ENCODE measurements at places on chromosomes 3 and 15. TPM values are rescaled to one million over a fixed set of nuclear protein-coding genes. Genes with fewer than 3 reads are reported as not detected.

GRCh38 chr3:185852635-185853034 is 27.8 kb upstream of the IGF2BP2 start:
- no peak for DNase-seq

DNA sequence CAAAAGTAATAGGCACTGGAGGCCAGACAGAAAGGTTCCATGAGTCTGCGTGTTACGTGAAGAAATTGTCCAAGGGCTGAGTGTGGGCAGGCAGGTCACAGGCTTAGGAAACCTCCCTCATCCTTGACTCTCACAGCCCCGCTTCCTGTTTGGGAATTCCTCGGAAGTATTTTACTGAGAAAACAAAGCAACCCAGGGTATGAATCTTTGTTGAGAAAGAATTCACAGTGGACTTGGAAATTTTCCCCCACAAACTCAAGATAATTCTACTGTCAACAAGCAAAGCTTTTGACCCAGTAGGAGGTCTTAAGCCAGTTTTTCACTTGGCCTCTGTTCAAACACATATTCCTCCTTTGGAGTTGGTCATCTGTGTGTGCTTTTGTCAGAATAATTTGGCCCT is 377.1 kb upstream of the TPM1 start:
- no peak for DNase-seq

The MESP2 gene
- 1.3 TPM for total RNA-seq

DNA sequence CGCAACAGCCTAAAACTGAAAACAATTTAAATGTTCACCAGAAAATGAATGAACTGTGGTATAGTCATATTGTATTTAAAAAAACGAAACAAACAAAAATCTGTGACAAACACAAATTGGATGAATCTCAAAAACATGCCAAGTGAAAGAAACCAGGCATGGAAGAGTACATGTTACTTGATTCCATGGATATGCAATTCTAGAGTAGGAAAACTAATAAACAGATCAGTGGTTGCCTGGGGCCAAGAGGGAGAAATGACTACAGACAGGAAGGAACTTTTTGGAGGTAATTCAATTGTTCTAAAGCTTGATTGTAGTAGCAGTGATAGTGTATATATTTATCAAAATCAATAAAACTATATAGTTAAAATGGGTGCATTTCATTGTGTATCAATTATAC is 16.8 kb downstream of the UBE3A start:
- no peak for DNase-seq

The ISY1 gene
- 63.1 TPM for total RNA-seq

The FAM107A gene
- total RNA-seq, result not detected

The TMC3 gene
- total RNA-seq, result not detected

- peak; percentile 93 for DNase-seq
Measured at GRCh38 chr3:194869482-194870169, 183.9 kb downstream of the FAM43A start.

DNA sequence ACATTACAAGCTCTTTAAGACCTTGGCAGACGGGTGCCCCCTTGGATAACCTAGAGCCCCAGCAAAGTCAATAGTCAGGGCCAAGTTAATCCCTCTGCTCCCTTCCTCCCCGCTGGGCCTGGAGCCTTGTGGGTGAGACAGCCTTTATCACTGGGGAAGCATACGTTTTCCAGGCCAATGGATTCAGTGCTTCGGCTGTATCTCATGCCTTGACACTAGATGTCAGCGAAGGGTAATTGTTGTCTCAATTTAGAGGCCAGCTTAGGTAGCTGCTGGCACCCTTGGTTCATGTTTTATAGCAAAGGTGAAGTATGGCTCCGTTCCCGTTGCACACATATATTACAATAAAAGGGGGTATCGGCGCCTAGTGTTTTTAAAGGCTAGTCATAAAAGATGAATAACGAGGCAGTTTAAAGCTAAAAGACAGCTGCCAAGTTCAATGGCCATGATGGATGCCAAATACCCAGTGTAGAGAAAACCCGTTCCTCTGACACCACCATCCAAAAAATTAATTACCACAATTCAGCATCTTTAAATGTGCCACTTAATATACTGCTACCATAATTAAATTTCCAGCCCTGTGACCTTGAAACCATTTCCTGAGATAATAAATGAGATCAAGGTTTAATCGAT is 52.3 kb upstream of the BNIP2 start:
- no peak for DNase-seq

The TLR9 gene
- total RNA-seq, result 0.30 TPM

The SPSB4 gene
- not detected for total RNA-seq

The RGMA gene
- 3.3 TPM for total RNA-seq

- DNase-seq, result no peak
Measured at GRCh38 chr15:40830884-40831283, 2.4 kb upstream of the PPP1R14D start.

- no peak for DNase-seq
Measured at GRCh38 chr3:43010638-43011037, 31.5 kb downstream of the GASK1A start.

Data from PC-9 (cell line).